Occipital lobe (tissue), 3 donors: ENCODE measurements at places on chromosomes 12 and 14.

DNA sequence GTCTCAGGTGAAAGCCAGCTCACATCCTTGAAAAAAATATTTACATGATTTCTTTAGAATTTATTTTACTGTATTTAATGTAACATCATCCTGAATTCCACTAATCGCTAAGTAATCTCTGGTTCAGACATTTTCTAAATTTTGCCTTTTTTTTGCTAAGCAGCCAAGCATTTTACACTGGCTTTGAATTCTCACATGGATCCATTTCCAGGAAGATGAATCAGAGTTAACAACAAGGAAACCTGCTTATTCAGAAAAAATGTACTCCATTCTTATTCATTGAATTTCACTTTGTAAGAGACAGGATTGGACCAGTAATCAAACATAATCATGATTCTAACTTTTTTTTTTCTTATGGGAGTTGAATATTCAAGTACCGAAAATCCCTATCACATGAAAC, 1785.1 kb upstream of the FLRT2 start:
- DNase-seq: no peak

GRCh38 chr12:108665608-108666202, 32.0 kb upstream of the SELPLG start:
- DNase-seq: no peak

DNA sequence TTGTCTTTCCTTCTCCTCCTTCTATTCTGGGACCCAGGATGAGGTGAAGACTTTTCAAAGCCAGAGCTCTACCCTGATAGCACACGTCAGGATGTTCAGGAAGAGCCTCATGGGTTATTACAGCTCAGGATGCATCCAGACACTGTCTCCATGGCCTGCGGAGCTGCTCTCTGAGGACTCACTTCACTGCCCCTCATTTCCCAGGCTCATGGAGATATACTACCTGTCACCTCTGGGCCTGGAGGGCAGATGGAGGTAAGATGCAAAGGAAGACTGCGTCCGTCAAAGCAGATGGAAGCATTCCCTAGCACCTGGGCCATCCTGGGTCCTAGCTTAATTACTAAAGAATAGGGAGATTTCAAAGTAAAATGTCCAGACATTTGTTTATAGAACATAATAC, 32.6 kb downstream of the STON2 start:
- DNase-seq: no peak

- no peak for DNase-seq
These were observed 85.7 kb downstream of the KIF26A start for GRCh38 chr14:104224131-104224505.

DNA sequence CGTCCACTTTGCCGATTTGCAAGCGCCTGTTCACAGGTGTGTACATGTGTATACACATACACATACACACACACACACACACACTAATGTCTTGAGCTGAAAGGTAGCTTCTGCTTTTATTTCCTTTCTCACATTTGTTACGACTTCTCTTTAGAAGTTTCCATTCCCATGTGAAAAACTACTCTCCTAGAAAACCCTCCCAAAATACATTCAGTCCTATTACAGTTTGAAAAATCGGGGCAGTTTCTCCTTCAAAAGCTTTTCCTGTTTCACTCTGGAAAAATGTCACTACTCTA, 3.9 kb downstream of the BLTP3B start:
- no peak for DNase-seq

GRCh38 chr14:29821661-29822429, 105.8 kb downstream of the PRKD1 start:
- no peak for DNase-seq
